Iris pigment epithelial cell (primary cell): ENCODE measurements at places on chromosomes 16 and 17.

DNA sequence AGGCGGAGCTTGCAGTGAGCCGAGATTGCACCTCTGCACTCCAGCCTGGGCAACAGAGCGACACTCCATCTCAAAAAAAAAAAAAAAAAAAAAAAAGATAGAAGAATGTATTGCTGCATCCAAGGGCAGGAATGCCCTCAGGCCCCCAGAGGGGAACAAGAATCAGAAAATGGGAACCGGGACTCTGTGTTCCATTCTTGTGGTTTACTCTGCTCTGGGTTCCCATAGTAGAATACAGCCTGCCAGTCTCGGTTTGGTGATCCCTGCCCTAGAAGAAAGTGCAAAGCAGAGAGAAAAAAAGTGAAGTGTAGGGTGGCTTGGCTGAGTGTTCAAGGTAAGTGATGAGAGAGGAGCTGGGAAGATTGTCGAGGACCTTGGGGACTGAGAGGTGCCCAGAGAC is 27.4 kb upstream of the KDM6B start:
- no peak for DNase-seq

DNA sequence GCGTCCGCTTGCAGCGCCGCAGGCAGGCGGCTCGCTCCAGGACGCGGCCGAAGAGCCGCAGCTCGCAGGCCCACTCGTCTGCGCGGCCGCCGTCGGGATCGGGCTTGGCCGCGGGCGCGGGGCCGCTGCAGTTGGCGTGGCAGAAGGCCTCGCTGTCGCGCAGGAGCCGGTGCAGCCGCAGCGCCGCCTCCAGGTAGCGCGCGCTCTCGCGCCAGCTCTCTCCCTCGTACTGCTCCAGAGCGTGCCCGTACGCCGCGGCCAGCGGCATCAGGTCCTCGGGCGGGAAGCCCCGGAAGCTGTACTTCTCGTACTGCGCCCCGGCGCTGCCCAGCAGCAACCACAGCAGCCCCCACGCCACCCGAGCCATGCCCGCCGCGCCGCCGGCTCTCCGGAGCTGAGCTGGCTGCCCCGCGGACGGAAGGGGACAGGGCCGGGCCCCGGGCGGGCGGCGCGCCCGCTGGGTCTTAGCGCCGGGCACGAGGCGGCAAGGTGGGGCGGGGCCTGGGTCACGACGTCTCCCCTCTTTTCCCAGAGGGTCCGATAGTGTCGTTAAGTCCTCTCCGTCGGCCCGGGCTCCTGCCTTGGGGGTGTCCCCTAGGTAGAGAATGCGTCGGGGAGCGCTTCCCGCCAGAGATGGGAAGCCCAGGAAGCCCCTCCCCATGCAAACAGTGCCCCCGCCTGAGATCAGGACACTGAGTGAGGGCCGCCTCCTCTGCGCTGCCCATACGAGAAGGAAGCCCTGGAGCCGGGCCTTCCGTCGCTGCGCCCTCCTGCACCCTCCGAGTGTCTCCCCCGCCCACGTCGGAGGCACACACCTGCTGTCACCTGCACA is at the start of gene P3H4:
Gene P3H4, minus strand, starts transcription at position 401 of the 832 bp plus-strand sequence. Its CDS starts 34 bp downstream, at position 367.
- DNase-seq = peak; percentile 83

DNA sequence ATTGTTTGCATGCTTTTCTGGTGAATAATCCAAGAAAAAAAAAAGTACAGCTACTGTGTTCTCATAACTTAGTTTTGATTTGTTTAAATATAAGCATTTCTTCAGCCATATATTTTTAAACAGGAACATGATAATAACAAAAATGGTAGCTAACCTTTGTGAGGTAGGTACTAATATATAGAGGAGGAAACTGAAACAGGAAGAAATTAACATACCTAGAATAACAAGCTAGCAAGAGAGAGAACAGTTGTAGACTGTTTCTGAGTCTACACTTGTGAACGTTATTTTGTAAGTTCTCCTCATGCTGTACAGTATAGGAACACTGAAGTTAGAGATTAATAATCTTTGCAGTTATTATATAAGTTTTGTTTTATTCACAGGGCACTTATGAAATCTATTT is 49.3 kb downstream of the NSRP1 start:
- no peak for DNase-seq

DNA sequence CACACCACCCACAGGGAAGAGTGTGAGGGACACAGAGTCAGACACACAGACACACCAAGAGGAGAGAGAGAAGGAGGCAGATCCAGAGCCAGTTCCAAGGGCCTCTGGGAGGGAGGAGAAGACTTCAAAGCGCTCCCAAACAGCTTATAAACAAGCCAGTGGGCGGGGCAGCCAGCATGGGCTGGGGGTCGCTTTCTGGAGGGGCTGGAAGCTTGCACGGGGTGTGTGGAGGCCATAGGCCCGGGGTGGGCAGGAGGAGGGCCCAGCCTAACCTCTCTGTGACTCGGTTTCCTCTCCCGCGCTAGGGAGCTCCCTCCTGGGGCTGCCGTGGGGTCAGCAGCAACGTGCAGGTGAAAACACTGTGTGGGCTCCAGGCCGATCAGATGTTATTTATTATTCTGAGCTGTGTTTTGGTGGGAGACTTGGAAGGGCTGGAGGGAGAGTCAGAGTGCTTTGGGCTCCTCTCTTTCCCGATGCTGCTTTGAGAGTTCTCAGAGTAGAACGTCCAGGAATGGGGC is 2.5 kb upstream of the WFIKKN2 start:
- DNase-seq = no peak

DNA sequence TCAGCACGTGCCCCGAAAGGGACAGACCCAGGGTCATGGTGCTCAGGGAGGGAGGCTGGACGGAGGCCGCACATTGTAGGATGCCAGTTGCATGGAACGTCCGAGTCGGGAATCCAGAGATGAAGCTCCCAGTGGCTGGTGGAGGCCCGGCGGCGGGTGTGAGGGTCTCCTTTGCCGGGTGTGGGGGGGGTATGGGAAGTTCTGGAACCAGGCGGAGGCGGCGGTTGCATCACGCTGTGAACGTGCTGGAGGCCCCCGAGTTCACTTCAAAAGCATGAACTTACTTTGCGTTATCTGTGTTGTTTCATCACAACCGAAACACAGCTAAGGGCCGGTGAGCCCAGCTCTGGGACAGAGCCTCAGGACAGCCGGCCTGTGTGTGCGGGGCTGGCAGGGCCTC is 73.4 kb upstream of the GNG13 start:
- DNase-seq = no peak

DNA sequence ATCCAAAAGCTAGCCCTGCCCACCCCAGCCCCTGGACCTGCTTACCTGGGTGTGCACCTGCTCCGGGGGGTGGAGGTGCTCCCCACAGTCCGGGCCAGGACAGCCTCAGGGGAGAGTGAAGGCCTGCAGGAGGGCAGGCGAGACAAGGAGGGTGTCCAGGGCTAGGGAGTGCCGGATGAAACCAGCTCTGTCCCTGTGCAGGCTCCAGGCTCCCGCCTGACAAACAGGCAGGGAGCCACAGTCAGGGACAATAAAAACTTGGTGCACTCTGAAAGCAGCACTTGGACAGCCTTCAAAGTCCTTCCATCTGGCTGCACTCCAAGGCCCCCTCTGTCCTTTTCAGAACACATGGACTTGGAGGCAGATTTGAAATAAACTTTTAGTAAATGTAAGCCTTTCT is 3.9 kb downstream of the PAQR4 start:
- DNase-seq = no peak

- DNase-seq = no peak
These were observed 72.3 kb downstream of the CRISPLD2 start for GRCh38 chr16:84892097-84892496.

DNA sequence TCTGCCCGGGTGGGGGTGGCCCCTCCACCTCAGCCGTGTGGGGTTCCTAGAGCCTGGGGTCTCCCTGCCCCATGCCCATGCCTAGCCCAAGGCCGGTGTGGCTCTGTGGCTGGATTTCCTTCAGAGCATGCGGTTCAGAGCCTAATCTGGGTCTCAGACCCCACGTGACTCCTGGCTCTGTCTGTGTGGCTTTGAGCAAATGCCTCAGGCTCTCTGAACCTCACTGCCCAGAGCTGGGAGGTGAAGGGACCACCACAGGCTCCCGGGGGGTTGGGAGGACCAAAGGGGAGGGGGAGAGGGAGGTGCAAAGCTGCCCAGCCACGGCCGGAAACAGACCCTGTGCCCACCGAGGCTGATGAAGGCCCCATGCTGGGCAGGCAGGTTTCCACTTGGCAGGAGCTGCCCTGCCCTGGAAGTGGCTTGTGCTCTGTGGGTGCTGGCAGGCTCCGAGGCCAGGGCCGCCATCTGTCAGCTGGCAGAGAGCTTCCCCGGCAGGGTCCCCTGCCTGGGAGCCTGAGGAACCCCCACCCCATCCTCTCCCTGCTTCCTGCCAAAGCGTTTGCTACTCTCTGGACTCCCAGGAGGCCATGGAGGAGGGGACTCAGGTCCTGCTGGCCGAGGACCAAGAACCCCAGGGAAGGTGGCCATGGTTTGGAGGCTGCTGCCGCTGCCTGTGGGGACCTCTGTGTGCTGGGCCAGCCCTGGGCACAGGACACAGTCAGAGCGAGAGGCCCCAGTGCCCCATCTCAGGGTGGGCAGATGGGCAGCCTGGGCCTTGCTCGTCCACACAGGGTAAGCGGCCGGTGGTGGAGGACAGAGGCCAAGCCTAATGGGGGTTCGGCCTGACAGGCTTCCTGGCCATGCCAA is 4.0 kb downstream of the CDH15 start:
- DNase-seq = no peak

- DNase-seq = peak; percentile 99
These were observed 43.6 kb upstream of the HAPSTR1 start for GRCh38 chr16:9047689-9048301.

- peak; percentile 21 for DNase-seq
These were observed 127.5 kb downstream of the HS3ST3A1 start for GRCh38 chr17:13474073-13474800.

DNA sequence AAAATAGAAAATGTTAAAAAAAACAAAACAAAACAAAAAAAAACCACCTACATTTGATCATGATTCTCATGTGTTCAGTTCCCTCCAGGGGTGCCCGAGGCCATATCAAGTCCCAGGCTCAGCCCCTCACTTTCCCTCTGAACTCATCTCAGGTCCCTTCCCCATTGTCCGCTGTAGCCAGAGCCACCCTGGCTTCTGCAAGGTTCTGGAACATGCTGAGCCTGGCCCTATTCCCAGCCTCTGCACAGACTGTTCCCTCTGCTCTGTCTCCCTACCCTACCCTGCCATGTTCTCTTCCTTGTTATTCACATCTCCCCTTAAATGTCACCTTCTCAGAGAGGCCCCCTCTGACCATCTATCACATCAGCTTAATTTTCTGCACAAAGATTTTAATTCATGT is 46.9 kb downstream of the TK2 start:
- DNase-seq = no peak

- DNase-seq = no peak
These were observed 193.0 kb downstream of the IRX5 start for GRCh38 chr16:55123652-55124051.

DNA sequence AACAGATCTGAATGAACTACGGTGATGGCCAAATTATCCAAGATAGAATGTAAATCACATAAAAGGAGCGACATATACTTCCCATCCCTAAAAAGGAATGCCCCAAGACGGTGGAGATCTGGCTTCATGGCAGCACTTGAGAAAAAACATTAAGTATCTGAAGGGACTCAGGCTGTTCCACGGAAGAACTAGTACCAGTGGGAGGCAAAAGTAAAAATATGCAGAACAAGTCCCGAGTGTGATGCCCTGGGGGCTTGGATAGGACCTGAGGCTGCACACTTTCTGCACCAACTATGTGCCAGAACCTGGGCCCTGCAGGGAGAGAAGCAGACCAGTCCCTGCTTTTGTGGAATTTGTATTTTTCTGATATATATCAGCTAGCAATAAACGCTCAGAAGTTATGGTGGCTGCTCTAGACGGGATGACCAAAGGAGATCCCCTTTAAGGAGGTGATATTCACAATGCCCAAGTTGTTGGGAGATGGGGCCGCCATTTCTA is 539 bp upstream of the CKLF start:
- DNase-seq = no peak

DNA sequence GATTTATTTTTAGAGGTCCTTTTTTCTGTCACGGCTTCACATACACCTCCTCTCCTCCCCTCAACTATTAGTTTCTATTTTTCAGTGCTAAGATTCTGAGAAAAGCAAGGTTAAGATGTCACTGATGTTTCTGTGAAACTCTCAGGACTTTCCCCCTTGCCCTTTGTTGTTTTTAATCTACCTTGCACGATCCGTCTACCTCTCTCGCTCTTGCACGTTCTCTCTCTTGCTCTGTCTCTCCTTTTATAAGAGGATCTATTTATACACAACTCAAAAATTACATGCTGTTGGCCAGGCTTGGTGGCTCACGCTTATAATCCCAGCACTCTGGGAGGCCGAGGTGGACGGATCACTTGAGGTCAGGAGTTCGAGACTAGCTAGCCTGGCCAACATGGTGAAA is 43.6 kb downstream of the RPA1 start:
- DNase-seq = no peak

- peak; percentile 52 for DNase-seq
These were observed 25.3 kb upstream of the SEC14L1 start for GRCh38 chr17:77115510-77115909.

DNA sequence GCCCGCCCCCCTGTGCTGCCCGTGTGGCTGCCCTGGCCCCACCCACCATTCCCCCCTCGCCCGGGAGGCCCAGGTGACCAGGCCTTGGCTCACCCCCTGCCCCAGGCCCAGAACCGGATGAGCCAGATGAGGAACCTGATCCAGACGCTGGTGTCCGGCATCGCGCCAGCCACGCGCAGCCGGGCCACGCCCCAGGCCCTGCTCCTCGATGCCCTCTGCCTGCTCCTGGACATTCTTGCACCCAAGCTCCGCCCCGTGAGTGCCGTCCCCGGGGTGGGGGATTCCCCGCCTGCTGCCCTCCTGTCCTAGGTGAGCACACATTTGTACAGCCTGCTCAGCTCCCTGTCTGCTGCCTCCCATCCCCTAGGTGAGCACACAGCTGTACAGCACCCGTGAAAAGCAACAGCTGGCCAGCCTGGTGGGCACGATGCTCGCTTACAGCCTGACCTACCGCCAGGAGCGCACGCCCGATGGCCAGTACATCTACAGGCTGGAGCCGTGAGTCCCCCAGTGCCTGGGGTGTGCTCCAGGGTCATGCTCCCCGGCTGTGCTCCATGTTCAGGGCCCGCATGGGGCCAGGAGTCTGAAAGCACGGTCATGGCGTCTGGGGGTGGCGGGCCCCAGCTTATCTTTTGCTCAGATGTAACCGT is 4.8 kb downstream of the GNG13 start:
- no peak for DNase-seq
